ENCODE measurements at places on chromosomes 7 and 10.

DNA sequence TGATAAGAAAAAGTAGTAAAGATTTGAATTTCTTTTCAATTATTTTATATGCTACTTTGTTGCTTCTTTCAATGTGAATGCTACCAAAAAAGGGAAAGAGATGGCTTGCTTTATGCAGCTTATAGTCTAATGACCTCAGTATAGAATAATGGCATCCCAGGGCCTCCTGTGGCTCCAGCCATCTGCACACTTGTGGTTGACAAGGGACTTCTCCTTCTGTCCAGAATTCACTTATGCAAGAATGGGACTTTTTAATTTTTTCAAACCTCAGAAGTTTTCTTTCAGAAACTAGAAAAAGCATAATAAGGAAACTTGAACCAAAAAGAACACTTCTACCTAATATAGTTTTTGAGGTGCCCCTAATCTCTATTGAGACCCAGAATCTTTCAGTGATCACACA is 310.9 kb downstream of the CTNNA3 start:
- DNase-seq = no peak

DNA sequence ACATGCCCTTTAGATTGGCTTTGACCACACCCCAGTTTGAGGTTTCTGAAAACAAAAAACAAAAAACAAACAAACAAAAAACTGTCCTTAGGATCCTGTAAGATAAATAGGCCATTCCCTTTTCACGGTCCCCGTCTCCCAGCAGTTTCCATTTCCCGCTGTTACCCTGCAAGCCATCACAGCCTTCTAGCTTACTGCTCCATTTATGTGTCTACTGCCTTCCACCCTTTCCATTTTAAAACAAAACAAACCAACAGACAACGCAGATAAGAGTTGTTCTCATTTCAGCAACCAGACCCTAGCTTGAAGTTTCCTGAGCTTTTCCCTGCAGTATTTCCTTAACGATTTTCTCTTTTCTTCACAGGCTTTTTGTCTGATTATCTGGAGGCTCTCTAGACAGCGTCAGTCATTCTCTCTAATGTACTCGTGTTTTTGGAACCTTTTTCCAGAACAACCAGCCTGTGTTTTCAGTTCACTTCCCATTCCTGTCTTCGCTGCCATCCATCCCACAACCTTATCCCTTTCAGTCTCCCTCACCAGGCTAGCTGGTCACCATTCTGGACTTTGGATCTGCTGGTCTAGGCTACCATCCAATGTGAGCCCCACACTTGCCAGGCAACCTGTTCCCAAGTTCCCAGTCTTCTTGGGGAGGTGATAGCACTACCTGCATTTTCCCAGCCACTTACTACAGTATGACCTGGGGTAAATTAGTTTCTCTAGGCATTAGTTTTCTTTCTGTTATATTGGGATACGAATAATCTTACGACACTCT is 317.3 kb upstream of the FZD1 start:
- no peak for DNase-seq

DNA sequence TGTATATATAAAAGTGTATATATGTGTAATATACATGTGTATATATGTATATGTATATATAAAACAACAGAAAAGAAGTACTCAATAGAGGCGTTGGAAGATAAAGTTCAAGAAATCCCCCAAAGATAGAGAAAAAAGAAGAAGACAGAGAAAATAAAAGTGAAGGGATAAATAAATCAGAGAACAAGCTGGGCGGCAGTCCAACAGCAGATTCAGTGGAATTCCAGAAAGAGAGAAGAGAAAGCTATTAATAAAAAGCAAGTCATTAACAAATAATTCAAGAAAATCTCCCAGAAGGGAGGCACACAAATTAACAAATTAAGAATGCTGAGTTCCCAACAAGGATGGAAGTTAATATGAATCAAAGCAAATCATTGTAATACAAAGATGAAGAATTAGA is 59.3 kb upstream of the RNF148 start:
- no peak for DNase-seq

DNA sequence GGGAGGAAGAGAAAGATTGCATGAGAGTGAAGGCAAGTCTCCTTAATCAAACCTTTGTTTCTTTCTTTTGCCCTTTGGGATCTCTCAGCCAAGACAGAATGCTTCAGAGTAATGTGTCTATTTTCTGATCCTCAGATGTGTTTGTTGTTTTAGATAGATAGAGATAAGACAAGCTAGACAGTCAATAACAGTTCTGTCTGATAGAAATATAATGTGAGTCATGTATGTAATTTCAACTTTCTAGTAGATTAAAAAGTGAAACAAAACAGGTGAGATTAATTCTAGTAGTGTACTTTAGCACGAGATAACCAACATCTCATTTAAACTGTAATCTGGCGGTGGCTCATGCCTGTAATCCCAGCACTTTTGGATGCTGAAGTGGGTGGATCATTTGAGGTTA is 159.2 kb downstream of the GATA3 start:
- no peak for DNase-seq

DNA sequence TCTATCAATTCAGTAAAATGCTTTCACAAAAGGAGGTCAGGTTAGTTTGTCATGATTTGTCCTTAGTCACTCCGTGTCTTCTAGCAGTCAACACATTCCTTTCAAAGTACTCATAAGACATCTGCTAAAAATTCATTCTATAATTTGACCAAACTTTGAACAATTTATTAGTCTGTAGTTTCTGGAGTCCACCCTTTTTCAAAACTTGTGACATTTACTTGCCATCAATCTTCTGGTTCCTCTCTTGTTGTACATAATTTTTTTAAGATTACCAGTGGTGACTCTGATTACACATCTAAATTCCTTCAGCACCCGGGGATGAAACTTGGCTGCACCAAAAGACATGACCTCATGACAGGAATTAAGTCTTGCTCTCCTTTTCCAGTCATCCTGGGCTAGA is 130.1 kb downstream of the NEBL start:
- peak; percentile 78 for DNase-seq

DNA sequence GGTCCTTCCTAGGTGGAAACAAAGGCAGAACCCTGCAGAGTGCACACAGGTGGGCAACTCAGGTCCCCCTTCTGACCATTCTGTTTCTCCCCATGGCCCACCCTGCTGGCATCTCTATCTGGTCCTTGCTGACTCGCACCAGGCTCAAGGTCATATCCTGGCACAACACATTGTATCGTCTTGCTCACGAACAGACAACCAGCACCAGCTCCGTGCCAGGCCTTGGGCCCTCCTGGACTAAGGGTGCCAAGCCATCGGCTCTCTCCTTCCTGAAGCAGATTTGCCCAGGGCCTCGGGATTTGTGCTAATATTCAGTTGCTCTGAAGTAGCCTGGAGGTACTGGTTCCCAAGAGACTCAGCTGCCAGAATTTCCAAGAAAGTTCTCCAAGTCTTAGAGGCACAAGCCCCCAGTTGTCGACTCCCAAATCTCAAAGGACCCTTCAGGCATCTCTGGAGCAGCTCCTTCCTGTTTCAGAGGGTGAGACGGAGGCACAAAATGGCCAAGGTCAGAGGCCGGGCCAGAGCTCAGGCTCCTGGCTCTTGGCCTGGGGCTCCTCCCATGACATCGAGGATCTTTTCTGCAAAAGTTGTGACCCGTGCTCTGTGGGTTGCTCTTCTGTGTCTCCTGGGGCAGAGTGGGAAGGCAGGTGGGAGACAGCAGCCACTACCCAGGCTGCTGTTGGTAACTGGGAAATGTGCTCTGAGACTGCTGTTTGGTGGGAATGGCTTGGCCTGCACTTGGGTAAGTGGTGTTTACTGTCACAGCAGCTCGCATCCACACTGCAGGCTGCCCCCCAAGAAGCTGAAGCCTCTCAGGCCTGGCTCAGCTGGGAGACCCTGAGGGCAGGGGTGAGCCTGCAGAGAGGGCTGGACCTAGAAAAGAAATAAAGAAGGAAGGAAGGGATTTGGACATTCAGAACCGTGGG is 121.3 kb downstream of the RGS10 start:
- no peak for DNase-seq

DNA sequence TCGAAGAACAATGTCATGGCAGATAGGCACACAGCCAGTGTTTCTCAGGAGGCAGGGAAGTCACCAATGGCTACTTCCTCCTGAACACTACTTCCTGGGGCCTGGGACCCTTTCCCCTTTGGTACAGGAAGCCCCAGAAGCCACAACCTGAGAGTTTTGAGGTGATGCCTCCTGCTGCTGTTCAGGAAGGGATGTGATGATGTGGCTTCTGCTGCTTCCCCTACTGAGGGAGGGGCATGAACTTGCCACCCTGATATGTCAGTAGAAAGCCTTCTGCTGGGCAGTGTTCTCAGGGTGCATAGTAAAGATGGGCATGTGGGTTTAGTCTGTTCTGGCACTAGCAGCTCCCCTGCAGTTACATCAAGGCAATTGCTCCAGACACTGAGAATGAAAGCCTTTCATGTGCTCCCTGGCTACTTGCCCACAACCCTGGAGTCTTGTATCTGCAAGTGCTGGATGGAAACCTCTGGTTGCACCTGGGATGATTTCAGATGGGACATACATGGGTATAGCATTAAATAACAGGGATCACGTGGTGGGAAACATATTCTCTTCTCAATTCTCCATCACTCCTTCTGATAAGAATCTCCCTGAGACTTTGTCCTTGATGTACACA is 69.3 kb downstream of the ADRA2A start:
- DNase-seq = no peak

DNA sequence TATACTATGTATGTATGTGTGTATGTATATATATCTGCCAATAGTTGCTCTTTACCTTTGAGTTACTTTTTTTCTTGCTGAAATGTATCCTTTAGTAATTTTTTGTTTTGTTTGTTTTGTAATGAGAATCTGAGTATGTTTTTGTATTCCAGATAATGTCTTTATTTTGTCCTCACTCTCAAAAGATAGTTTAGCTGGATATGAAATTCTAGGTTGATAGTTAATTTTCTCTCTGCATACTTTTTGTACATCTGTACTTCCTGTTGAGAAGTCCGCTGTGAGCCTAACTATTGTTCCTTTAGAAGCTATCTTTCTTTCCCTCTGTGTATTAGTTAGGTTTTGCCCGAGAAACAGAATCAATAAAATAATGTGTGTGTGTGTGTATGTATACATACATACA is 29.5 kb downstream of the BUB3 start:
- DNase-seq = no peak

DNA sequence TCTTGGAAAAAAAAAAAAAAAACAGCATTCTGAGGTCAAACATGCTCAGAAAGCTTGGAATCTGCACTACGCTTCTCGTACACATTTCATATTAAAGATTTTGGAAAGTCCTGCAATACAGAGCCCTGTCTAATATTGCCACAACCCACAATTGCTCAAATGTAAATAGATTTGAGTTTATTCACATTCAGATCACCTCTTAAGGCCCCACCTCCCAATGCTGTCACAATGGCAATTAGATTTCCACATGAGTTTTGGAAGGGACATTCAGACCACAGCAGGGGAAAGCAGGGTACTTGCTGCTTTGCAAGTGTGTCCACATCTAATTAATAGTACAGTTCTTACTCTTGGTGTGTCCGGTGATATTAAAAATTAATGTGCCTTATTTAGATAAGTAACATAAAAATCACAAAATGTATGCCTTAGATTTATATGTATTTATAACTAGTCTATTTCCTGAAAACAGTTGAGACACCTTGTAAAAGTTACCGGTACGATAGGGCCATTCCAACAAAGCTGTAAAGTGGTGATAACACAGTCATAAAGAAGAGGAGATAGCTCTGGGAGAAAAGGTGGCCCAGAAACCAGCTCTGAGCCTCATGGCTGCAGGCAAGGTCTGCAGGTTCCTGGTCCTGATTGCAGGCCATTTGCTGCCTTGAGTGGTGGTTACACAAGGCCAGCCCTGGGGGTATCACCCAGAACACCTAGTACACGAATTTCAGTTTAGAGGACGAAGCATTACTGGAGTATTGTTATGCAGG is 27.9 kb downstream of the EGFR start:
- no peak for DNase-seq

DNA sequence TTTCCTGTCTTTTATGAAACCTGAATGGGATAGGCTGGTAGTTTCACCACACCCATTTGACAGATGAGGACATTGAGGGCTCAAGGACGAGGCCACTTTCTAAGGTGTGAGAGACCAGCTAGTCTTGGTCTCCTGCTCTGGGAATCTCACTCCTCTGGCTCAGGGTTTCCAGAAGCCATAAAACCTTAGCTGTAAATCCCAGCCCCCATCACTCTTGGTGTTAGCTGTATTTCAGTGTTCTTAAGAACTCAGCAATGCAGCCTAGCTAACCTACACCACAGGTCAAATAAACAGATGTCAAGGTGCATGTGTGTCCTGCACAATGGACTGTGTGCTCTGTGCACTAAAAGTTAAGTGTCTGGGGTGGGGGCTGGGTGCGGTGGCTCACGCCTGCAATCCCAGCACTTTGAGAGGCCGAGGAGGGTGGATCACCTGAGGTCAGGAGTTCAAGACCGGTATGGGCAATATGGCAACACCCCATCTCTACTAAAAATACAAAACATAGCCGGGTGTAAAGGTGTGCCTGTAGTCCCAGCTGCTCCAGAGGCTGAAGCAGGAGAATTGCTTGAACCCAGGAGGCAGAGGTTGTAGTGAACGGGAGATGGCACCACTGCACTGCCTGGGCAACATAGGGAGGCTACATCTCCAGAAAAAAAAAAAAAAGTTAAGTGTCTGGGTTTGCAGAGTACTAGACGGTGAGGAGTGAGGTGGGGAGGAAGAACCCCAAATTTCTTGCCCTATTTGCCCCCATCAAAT is 567 bp upstream of the EPO start:
- DNase-seq = peak; percentile 65

DNA sequence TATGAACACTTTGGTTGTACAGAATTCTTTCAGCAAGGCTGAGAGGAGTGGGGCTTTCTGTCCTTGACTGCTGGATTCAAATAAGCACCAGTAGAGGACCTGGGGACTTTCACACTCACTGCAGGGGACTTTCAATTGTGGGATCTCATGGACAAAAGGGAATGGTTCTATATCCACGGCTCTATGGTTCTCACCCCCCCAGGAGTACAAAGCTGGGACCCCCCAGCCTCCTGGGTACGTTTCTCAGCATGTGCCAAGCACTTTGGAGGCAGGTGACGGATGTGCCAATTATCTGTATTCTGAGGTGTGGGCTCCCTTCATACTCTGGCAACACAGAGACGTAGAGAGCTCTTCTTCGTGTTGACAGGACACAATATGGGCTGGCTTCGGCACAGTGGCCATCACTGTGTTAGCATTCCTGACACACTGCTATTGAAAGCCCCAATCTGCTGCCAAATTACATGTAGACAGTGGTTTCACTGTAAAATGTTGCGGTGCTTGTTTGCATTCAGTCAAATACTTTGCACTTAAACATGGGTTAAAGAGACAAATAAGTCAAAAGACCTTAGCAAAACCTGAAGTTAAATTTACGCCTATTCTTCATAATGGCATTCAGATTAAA is 92.7 kb upstream of the SAMD8 start:
- no peak for DNase-seq

DNA sequence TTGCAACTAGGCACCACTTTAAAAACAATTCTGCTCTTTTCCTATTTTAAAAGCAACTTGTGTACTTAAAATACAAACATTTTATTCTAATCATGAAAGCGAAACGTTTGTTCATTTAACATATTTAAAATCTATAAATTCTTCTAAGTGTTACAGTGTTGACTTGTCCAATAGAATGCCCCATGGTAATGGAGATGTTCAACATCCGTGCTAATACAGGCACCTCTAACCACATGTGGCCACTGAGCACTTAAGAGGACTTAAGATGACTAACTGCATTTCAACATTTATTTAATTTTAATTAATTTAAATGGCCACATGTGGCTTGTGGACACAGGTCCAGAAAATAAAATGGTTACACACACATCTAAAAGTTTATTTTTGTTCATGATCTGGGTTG is 115.1 kb downstream of the TPK1 start:
- no peak for DNase-seq

GRCh38 chr10:79321951-79322350 is 25.3 kb upstream of the PPIF start:
- no peak for DNase-seq
